ENCODE measurements at places on chromosomes 5 and 9. TPM values are rescaled to one million over a fixed set of nuclear protein-coding genes. Genes with fewer than 3 reads are reported as not detected.

The STKLD1 gene
- total RNA-seq = 0.22 TPM

The CSF2 gene
- not detected for total RNA-seq

The HMMR gene
- total RNA-seq = 0.66 TPM

The AQP7 gene
- 35.4 TPM for total RNA-seq

The RANBP3L gene
- 2.1 TPM for total RNA-seq

The ADAMTS13 gene
- 3.1 TPM for total RNA-seq

The ANKRD31 gene
- total RNA-seq = 0.30 TPM

The SPINK13 gene
- total RNA-seq = not detected

The ERGIC1 gene
- 101 TPM for total RNA-seq

The FBN2 gene
- total RNA-seq = 6.3 TPM

The FOXD4L3 gene
- total RNA-seq = not detected

The OR1Q1 gene
- total RNA-seq = not detected

- DNase-seq = peak; percentile 45
Observed at GRCh38 chr5:59036274-59036961, 453.5 kb downstream of the RAB3C start.

DNA sequence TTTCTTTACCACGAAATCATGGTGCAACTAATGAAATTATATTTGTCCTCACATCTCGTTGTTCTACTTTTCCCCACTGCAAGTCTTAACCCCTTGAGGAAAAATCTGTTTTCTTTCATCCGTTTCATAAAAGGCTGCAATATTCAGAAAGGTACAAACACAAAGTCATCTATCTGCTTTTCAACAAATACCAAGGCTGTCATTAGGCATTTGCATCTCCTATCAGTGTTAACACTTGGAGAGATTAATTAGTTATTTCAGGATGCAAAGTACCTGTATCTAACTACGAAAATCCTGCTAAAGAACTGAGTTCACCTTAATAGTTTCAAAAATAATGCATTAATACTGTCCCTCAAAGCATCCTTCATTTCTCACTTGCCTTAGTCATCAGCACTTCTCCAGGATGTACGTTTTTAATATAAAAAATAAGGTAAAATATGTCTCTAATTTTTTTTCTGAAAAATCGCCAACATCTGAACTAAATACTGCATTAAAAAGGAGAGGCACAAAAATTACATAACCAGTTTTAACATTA, 1.8 kb downstream of the ARRDC3 start:
- no peak for DNase-seq

DNA sequence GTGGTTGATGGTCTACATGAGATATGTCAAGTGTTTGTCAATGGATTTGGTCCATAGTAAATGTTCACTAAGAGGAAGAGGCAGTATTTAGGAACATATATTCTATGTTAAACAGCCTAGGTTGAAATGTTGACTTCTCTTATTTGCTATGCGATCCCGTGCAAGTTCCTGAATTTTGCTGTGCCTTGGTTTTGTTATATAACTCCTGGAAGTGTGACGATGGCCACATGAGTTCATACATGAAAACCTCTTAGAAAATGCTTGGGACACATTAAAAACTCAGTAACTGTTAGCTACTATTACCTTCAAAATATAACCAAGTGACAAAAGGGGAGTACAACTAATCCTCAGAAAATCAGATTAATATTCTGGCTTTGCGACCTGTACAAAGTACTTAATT, 21.9 kb upstream of the FBXW2 start:
- no peak for DNase-seq

DNA sequence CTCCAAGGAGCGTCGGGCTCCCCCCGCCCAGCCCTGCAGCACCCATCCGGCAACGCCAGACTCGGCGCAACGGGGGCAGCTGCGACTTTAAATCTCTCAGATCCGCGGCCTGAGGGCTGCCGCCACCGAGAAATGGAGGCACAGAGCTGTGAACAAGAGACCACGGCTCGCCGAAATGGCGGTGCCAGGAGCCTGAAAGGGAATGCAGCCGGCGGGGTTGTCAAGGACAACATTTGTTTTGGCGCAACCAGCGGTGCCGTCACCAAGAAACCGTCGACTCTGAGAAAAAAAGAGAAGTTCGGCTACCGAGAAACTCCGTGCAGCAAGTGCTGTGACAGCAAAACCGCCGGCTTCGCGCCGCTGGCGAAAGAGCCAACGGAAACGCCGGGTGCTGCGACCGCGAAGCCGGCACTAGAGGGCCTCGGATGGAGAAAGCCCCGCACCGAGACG, 2.1 kb upstream of the ANXA2R start:
- peak; percentile 58 for DNase-seq

DNA sequence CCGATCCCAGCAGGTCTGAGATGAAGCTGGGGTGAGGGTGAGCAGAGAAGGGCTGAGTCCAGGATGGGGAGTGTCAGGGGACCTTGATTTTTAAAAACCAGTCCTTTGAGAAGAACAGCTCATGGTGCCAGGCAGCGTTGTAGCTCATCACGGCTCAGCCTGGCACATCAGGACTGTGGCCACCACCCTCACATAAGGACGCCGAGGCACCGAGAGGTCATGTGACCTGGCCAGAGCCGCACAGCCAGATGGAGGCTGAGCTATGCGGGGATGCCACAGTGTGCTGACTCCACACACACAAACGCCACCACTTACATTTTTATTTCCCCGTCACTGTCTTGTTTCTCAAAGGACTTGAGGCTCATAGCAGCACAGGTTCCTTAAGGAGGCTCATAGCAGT, 32.9 kb upstream of the CEP72 start:
- DNase-seq = no peak

GRCh38 chr9:5764130-5764868, 68.6 kb downstream of the ERMP1 start:
- DNase-seq = no peak

DNA sequence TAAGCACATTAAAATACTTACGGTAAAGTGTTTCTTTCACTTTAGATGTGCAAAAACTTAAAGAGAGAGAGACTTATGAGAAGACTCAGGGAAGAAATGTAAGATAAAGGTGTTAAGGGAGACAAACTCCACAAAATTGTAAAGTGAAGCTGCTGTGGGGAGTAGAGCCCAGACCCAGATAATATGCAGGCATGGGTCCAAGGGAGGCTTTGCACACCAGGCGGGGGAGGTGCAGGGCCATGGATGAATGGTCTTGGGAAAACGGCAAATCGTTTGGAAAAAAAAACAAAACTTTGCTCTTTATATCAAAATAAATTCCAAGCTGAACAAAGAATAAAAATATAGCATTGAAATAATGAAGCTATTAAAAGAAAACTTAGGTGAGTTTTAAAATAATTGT, 9.1 kb downstream of the SYK start:
- DNase-seq = no peak

GRCh38 chr9:27404661-27405060, 107.7 kb upstream of the EQTN start:
- no peak for DNase-seq

GRCh38 chr9:73083519-73083918, 68.1 kb upstream of the ANXA1 start:
- no peak for DNase-seq

- DNase-seq = no peak
Observed at GRCh38 chr5:154384480-154385235, 61.1 kb upstream of the SAP30L start.

- no peak for DNase-seq
Observed at GRCh38 chr5:124021066-124021641, 509.2 kb downstream of the CSNK1G3 start.

DNA sequence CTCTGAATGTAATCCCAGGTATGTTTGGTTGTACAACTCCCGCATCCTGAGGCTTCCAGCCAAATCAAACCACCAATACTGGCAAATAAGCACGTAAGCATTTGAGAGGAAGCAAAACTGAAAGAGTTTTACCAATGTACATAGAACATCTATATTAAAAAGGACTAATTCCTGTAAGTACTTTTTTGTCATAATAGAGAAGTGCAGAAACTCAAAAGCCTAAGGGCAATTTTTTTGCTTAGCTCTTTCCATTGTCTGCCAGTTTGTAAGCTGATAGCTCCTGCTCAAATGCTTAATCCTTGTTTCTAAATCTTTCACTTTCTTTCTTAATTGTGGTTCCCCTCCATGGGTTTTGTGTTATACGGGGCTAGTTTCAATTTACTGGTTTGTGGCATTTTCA, 1151.8 kb downstream of the CDH12 start:
- no peak for DNase-seq

- no peak for DNase-seq
Observed at GRCh38 chr9:126457175-126457547, 130.5 kb downstream of the MVB12B start.

DNA sequence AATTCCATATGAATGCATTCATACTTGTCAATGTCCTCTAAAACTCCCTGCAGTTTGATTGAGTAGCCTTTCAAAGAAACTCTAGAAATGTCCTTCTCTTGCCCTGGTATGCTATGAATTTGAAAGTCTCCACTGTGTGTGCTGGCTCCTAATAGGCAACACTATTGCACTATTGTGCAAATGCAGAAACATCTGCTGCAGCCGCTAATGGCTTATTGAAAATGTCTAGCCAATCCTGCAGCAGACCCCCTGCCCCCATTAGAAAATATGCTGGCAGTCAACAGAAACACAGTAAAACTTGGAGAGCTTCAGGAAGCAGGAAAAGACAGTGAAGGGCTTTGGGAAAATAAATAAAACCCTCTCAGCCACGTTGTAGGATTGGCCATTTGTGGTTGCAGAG, 87.3 kb upstream of the GRAMD2B start:
- no peak for DNase-seq

DNA sequence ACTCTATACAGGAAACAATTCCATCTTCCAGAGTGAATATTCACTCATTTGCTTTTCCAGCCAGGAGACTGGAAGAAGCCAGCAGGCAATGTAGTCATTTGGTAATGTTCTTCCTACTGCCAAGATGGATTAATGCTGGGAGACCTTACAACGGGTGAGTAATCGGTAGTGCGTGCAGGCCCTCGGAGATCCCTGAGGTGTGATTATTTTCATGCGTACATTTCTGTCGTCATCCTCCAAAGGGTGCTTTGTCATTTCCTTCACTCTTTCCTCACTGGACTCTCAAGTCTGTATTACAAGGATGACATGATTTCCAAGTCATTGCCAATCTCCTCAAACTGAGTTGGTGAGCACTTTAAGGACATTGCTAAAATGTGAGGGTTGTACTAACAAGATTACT, 263.5 kb downstream of the CWC27 start:
- no peak for DNase-seq

GRCh38 chr9:107949061-107949460, 459.5 kb upstream of the KLF4 start:
- no peak for DNase-seq

Measured in tibial nerve (tissue), 4 donors.